ENCODE measurements at places on chromosomes 13 and 19.

DNA sequence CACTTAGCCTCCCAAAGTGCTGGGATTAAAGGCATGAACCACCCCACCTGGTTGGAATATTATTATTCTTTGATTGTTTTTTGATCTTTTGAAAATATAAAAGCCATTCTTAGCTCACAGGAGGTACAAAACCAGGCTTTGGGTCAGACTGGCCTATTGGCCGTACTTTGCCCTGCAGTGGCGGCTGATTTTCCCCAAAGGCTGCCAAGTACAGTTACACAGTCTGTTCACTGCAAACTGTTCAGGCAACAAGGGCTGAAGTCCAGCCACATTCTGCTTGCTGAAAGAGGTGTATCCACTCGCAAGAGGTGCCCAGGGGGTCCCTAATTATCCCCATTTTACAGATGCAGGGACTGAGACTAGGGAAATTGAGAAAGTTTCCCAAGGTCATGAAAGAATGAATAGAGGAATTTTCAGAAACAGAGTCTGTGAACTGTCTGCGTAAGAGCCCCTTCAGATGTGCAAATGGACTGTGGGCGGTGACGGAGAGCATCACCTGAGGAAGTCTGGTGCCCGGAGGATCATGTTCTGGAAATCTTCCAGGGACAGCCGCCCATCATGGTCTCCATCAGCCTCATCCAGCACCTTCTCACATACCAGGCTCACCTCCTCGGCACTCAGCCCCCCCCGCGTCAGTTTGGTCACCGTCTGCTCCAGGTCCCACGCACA is 9.0 kb downstream of the CIB3 start:
- DNase-seq: no peak

- DNase-seq: no peak
These were observed 1.1 kb downstream of the ATP13A1 start for GRCh38 chr19:19662344-19662743.

DNA sequence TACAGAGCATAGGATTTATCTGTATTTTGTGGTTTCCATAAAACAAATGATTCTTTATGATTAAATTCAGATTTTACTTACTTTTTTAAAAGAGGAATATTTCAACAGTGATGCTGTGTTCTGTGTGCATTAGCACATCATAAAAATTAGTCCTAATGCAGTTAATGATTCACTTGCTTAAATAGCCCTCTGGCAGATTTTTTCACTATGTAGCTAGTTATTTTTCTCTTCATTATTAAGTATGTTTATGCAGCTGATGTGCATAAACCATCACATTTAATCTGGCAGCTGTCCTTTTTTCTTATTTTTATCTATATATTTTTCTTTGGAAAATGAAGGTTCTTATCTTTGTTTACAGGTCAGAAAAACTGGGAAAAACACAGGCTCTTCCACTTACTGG is 127.2 kb downstream of the ZNF486 start:
- no peak for DNase-seq

- no peak for DNase-seq
These were observed 12.0 kb downstream of the NAXD start for GRCh38 chr13:110627351-110627750.

Data from NCI-H69 (cell line).